ENCODE measurements at places on chromosomes 6 and 20. TPM values are rescaled to one million over a fixed set of nuclear protein-coding genes. Genes with fewer than 3 reads are reported as not detected.

Gene FOXF2
- total RNA-seq, result not detected

Gene LPA
- total RNA-seq, result not detected

Gene FAM184A
- total RNA-seq, result 10.8 TPM

DNA sequence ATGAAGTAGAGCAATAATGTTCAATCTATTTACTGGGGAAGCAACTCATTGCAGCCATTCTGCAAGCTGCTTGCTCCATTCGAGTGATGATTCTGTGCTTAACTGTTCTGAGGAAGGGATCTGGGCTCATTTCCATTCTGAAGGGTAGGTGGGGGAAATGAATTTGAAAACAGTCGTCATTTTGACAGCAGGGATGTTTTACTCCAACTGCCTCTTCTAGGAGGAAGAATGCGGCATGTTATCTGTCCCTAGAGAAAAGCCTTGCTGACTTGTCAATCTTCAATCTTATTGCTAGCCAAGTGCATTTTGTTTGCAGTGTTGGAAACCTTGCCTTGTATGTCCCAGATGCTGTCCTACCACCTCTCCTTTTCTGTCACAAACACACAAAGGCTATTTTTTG lies 105.9 kb downstream of the PRDM13 start:
- no peak overlapping the region for H3K27ac ChIP-seq
- H3K4me3 ChIP-seq, result no peak overlapping the region
- H3K4me1 ChIP-seq, result no peaks in the 10 kb centered on the region
- H3K27me3 ChIP-seq, result peaks cover 1% of the 10 kb centered on the region

DNA sequence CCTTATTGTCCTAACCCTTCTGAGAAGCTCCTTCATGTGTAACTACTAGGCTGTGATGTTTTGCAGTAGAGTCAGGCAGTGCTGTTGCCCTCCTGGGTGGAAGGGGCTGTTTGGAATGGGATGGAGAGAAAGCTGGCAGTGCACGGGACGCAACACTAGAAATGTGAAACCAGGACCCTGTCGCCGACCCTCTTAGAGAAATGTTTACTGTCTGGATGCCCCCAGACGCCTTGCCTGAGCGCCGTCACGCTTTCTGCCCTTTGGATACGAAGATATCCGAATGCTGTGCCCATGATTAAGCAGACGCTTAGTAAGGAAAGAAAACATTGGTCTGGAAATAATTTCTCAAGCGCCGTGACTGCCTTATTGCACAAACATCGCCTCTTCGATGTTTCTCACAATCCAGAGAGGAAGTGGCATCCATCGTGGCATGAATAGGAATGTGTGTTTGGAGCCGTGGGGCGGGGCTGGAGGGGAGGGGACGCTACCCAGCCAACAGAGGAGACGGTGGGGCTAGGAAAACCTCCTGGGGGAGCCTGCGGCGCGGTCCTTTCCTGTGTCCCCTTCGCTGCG lies 661 bp upstream of the PPP1R14C start:
- no peak for DNase-seq
- H3K4me3 ChIP-seq, result peak overlapping the region; percentile 30
- H3K27me3 ChIP-seq, result peaks cover 67% of the 10 kb centered on the region
- H3K27ac ChIP-seq, result no peak overlapping the region
- H3K36me3 ChIP-seq, result no peaks in the 10 kb centered on the region
- peaks cover 18% of the 10 kb centered on the region for H3K4me1 ChIP-seq

Gene SERINC3
- total RNA-seq, result 58.6 TPM

DNA sequence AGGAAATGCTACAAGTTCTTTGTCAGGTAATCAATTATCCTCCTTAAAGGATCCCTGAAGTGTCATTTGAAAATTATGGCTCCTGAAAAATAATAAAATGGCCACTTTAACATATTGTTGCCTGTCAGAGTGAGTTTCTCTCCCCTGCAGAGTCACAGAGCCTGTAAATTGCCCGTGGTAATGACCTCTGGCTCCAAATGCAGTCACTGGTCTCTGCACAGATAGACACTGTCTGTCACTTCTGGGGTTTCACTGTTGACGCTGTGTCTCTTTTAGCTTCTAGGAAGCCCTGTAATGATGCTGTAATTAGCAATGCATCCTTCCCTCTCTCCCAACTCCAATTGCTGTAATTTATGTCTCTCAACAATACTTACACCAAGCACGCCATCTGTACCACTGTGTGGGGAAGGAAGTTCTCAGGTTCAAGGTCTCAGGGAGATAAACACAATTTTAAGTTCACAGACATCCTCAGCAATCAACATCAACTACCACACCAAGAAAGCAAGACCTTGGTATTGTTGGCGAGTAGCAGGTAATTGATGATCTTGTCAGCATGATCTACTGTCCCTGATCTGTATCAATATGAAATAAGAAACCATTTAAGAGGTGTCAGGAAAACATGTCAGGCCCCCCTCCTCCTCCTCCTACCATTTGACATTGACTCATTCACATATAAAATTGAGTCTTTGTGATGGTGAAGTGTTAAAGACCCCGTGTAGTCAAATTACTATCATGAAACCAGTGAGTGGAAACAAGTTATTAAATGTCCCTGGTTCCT lies 91.2 kb upstream of the SULF2 start:
- no peak overlapping the region for H3K27ac ChIP-seq
- no peaks in the 10 kb centered on the region for H3K4me1 ChIP-seq
- H3K36me3 ChIP-seq, result no peaks in the 10 kb centered on the region
- H3K27me3 ChIP-seq, result no peaks in the 10 kb centered on the region
- no peak overlapping the region for H3K4me3 ChIP-seq
- no peak for DNase-seq

Gene DCDC2
- total RNA-seq, result 0.31 TPM

- H3K4me1 ChIP-seq, result peaks cover 42% of the 10 kb centered on the region
- no peak for DNase-seq
- H3K36me3 ChIP-seq, result peaks cover 27% of the 10 kb centered on the region
- H3K4me3 ChIP-seq, result no peak overlapping the region
- H3K27me3 ChIP-seq, result no peaks in the 10 kb centered on the region
- H3K27ac ChIP-seq, result peak overlapping the region; percentile 38
Measured at GRCh38 chr6:15485936-15486335, 176.9 kb downstream of the DTNBP1 start.

- H3K4me3 ChIP-seq, result no peak overlapping the region
- H3K27me3 ChIP-seq, result peaks cover 2% of the 10 kb centered on the region
- no peak for DNase-seq
- H3K36me3 ChIP-seq, result no peaks in the 10 kb centered on the region
Measured at GRCh38 chr6:52634211-52634610, 36.7 kb upstream of the TMEM14A start.

DNA sequence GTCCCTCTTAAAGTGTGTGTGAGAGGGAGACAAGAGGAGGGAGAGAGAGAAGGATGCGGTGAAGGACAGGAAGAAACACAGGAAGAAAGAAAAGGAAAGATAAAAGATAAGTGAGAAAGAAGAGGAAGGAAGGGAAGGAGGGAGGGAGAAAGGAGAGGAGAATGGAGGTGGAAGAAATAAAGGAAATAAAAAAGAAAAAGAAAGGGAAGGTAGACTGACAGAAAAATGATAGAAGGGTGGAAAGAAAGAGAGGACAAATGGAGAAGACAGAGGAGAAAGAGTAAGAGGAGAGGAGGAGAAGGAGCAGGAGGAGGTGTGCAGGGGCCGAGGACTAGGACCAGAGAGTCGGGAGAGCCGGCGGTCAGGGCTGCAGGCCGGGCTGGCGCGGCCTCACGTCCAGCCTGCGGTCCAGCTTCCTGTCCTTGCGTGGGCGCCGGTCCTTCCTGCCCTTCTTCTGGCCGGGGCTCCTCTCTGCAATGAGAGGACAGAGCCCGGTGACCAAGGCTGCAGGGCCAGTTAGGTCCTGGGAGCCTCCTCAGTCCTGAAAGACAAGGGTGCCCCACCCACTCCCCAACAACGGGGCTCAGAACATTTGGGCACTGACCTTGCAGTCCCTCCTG lies 42.0 kb downstream of the RSPO4 start:
- H3K27me3 ChIP-seq, result peaks cover 24% of the 10 kb centered on the region
- no peak overlapping the region for H3K4me3 ChIP-seq
- peaks cover 2% of the 10 kb centered on the region for H3K4me1 ChIP-seq

DNA sequence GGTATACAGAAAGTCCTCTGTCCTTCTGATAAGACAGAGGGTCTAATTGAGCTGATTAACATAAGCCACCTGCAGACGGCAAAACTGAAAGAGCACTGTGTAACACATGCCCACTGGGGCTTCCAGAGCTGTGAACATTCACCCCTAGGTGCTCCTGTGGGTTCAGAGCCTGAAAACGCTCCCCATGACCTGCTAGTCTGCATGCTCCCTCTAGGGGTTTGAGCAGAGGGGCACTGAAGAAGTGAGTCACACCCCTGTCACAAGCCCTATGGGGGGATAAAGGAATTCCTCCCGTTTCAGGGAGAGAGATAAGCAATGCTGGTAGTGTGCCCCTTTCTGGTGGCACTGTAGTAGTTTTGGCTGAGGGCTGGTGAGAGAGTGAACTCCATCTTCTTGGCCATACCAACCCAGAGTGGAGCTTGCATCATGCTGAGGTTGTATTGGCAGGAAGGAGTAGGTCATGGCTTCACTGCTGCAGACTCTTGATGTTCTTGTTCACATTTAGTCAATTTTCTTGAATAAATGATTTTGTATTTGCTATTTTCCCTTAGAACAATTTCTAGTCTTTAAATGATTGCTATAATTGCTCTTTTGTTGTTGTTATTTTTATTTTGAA lies 637.5 kb upstream of the MAN1A1 start:
- no peaks in the 10 kb centered on the region for H3K36me3 ChIP-seq
- H3K4me1 ChIP-seq, result no peaks in the 10 kb centered on the region
- DNase-seq, result no peak
- peaks cover 1% of the 10 kb centered on the region for H3K27me3 ChIP-seq
- H3K4me3 ChIP-seq, result no peak overlapping the region
- H3K27ac ChIP-seq, result no peak overlapping the region

DNA sequence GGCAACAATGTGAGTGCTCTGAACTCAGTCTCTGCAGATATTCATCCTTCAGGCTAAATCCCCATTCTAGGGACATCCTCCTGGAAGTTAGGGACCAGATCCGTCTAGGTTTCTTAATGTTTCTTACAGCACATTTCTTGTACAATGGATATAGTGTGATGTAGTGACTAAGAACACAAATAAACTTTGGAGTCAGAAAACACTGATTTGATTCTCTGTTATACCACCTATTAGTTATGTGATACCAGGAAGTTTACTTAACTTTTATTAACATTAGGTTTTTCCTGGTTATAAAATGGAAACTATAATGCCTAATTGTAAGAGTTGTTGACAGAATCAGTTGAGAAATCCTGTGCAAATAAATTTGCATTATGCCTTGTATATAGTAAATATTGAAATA lies 57.6 kb upstream of the KCNQ5 start:
- no peak overlapping the region for H3K4me3 ChIP-seq
- H3K27ac ChIP-seq, result no peak overlapping the region
- peaks cover 5% of the 10 kb centered on the region for H3K27me3 ChIP-seq
- DNase-seq, result no peak
- no peaks in the 10 kb centered on the region for H3K4me1 ChIP-seq

DNA sequence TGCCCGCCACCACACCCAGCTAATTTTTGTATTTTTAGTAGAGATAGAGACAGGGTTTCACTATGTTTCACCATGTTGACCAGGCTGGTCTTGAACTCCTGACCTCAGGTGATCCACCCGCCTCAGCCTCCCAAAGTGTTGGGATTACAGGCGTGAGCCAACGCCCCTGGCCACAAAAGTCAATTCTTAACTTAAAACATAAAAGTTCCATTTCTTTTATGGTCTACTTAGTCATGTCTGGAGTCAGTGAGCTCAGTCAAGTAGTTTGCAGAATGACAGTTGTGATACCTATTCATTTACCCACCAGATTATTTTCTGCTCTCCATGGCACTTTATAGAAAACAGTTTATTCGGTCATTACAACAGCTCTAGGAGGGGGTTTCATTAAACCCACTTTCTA lies 103.1 kb upstream of the ESR1 start:
- H3K27me3 ChIP-seq, result peaks cover 3% of the 10 kb centered on the region
- no peak overlapping the region for H3K4me3 ChIP-seq
- DNase-seq, result peak; percentile 77
- H3K4me1 ChIP-seq, result peaks cover 49% of the 10 kb centered on the region
- no peaks in the 10 kb centered on the region for H3K36me3 ChIP-seq

Gene STMND1
- not detected for total RNA-seq

Gene MUCL3
- not detected for total RNA-seq

- no peaks in the 10 kb centered on the region for H3K27me3 ChIP-seq
- no peaks in the 10 kb centered on the region for H3K4me1 ChIP-seq
- no peak for DNase-seq
- no peaks in the 10 kb centered on the region for H3K36me3 ChIP-seq
- H3K27ac ChIP-seq, result no peak overlapping the region
- no peak overlapping the region for H3K4me3 ChIP-seq
Measured at GRCh38 chr6:107105511-107106116, 9.7 kb downstream of the BEND3 start.

DNA sequence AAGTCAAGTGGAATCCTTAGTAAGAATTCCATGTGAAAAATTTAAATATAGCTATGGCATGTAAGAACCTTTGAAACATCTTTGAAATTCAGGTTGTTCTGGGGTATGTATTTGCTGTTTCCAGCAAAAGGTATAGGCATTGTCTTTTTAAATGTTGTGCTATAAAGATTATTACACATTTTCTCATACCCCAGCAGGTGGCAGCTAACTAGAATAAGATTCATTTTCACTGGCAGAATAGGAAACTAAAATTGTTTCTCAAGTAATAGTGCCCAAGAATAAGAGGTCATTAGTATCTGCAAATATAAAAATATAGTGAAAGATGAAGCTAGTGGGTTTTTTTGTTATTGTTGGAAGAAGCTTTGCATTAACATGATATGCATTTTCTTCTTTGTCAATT lies 1.8 kb downstream of the GRIK2 start:
- no peaks in the 10 kb centered on the region for H3K4me1 ChIP-seq
- no peak overlapping the region for H3K27ac ChIP-seq
- peaks cover 49% of the 10 kb centered on the region for H3K27me3 ChIP-seq
- no peak overlapping the region for H3K4me3 ChIP-seq

Gene SLC35D3
- total RNA-seq, result not detected

DNA sequence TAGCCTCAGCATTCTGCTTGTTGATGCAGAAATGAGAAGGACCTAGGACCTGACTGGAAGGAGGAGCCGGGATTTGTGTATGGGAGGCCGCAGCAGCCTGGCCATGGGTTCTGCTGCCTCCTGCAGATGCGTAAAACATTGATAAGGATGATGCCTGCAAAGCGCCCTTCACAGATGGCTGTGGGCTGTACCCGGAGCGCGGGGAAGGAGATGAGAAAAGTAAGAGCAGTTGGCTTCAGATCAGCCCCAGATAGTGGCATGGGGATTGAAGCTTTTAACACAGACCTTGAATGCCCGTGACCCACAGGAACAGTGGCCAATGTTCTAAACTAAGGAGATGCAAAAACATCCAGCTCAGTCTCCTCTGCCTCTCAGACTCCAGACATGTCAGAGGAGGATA lies 136.4 kb upstream of the KCNG1 start:
- peaks cover 30% of the 10 kb centered on the region for H3K27me3 ChIP-seq
- H3K27ac ChIP-seq, result no peak overlapping the region
- no peak for DNase-seq
- H3K36me3 ChIP-seq, result no peaks in the 10 kb centered on the region
- no peaks in the 10 kb centered on the region for H3K4me1 ChIP-seq

- peaks cover 16% of the 10 kb centered on the region for H3K27me3 ChIP-seq
- peaks cover 24% of the 10 kb centered on the region for H3K4me1 ChIP-seq
- no peak overlapping the region for H3K4me3 ChIP-seq
- no peaks in the 10 kb centered on the region for H3K36me3 ChIP-seq
Measured at GRCh38 chr6:105459864-105460263, 57.0 kb upstream of the PREP start.

Data from activated CD4-positive, alpha-beta memory T cell treated with anti-CD3 and anti-CD28 coated beads for 36 hours (primary cell).